Effector memory CD8-positive, alpha-beta T cell (primary cell): ENCODE measurements at places on chromosomes 6 and 20.

DNA sequence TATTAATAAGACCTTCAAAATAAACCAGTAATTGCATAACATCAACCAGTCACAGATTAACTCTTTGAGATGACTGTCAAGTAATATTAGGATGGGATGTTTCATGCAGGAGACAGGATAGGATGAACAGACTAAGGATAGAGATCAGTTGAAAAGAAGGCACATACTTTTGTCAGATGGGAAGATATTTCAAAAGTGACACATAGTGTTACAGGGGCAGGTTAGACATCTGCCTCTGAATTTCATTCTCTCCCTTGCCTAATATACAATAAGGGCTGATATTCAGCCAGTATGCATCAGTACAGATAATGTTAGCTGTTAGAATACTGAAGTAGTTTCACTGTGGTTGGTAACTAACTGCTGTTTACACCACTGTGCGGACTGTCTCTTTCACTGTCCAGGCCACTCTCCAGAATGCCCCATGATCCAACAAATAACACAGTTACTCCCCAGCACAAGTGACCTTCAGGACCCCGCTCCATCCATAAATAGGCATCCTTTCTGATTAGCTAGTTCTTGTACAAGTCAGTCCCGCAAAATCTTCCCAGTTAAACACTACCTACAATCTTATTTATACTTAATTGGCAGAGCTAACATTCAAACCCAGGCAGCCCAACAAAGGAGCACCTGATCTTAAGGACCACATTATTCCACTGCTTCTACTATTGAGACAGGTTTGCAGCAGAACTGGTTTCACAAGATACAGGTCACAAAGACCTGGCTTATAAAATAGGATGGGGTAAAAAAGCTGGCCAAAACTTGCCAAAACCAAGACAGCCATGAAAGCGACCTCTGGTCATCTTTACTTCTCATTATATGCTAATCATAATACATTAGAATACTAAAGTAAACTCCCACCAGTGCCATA, 21.9 kb upstream of the PLN start:
- DNase-seq, result no peak

- DNase-seq, result no peak
Measured at GRCh38 chr20:60986506-60987156, 265.4 kb upstream of the CDH4 start.

GRCh38 chr20:50799890-50800550, 5.2 kb downstream of the BCAS4 start:
- DNase-seq, result no peak

GRCh38 chr20:59718751-59719150, 114.4 kb downstream of the PHACTR3 start:
- no peak for DNase-seq

GRCh38 chr6:4256969-4257368, 121.6 kb upstream of the ECI2 start:
- DNase-seq, result no peak

- no peak for DNase-seq
Measured at GRCh38 chr6:139742671-139743070, 368.2 kb upstream of the CITED2 start.

DNA sequence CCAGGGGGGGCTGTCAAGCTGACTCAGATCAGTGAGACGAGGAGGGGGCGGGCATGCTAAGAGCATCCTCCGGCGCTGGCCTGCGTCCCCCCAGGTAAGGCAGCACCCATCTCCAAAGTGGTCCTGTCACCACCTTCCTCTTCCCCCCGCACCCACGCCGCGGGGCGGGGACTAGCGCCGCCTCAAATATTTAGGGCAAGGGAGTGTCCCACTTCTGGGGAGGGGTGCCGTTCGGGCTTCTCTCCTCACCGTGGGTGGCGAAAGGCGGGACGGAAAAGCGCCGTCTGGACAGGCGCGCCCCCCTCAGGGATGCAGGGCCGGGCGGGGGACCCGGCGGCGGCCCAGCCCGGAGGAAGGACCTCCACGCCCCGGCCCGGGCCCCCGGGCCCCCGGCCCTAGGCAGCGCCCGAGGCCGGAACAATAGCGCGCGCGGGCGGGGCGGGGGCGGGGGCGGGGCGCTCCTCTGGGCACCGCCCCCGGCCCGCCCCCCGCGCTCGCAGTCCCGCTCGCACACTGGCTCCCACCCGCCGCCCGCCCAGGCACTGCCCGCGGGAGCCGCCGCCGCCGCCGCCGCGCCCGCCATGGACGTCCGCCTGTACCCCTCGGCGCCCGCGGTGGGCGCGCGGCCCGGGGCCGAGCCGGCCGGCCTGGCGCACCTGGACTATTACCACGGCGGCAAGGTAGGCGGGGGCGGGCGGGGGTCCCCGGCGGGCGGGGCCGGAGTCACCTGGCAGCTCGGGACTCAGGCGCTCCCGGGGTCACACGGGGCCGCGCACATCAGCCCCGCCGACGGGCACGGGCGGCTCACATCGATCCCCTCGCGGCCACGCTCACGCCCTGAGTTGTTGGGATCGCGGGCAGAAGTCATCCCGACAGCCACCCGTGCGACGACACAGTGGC, at the start of gene TOX2:
TSS of gene TOX2 (plus strand) at position 542 of the 900 bp plus-strand sequence. CDS start at position 582, 40 bp downstream.
- DNase-seq, result peak; percentile 17

GRCh38 chr6:164398647-164399046, 910.8 kb downstream of the C6orf118 start:
- DNase-seq, result no peak

- DNase-seq, result no peak
Measured at GRCh38 chr20:63497946-63498935, 642 bp downstream of the EEF1A2 start.

DNA sequence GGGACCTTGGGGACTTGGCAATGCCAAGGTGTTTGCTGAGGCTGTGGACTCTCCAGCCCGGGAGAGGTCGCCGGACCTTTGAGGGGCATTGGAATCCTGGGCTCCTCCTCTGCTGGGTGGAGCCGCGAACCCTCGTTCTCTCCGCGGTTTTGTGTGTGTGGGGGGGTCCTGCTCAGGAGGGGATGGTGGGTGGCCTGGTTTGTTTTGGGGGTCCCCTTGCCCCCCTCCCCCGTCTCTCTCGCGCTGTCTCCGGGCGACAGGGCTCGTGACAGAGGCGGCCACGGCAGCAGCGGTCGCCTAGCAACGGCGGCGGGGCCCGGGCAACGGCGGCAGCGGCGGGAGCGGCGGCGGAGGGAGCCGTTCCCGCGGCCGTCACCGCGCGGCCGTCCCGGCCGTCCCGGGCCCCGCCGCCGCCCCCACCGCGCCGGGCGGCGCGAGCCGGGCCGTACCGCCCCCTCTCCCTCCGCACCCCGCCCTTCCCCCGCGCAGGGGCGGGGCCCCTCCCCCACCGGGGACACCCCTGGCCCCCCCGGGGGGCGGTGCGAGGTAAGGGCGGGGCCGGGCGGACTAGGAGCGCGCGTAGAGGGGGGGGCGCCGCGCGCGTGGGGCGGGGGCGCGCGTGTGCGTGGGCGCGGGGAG, 7.8 kb downstream of the SYNGAP1 start:
- DNase-seq, result peak; percentile 52

GRCh38 chr20:48603819-48604405, 223.9 kb downstream of the PREX1 start:
- no peak for DNase-seq

- DNase-seq, result no peak
Measured at GRCh38 chr6:109058620-109059019, 36.0 kb downstream of the SESN1 start.

DNA sequence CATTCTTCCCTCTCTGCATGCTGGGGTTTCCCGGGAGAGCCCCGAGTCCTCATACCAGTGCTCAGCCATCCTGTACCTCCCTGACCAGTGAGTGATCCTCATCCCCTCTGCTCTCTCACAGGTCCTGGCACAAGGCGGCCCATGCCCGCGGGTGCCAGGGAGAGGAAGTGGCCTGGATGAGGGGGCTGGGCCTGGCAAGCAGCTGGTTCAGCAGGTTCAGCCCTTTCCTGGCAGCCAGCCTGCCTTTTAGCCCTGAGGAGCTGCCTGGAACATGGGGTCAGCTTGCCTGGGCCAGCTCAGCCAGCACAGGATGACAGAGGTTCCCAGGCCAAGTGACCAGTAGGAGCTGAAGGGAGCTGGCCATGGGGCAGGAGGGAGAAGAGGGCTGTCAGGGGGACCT, 10.9 kb downstream of the MOCS1 start:
- no peak for DNase-seq

- no peak for DNase-seq
Measured at GRCh38 chr6:6781172-6781872, 192.8 kb downstream of the LY86 start.
